ENCODE measurements at places on chromosomes 11 and 22.
A peak's percentile ranks its signal among the peaks of the same experiment; 100 is the strongest.

DNA sequence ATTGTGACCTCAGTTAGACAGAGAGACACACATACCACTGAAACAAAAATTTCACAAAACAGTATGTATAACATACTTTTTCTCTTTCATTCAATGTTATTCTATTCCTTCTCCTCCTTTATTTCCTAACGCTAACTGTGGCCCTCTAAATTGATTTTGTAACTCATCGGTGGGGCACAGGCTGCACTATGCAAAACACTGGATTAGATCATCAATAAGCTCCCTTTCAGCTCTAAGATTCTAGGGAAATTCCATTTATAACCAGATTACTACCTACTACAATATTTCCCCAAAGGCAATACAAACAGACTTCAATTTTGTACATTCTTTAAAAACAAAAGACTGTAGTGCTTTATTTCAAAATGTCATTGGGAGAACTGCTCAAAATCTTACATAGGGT, 6.1 kb downstream of the FJX1 start:
- no peak for DNase-seq

DNA sequence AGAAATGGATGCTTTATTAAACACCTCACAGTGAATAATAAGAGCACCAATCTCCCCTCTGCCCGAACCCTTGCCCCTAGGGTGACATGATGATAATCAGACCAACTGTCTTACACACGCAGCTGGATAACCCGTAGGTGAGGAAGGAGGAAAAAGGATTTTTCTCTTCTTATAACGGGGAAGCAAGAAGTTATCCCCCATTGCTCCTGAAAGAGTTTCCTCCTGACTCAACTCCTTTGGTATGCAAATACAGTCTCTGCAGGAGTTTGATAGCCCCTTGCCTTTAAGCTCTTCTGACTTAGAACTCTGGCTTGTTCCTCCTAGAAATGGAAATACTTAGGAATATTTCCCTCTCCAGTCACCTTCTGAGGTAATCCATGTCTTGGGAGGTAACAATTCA, 455.8 kb downstream of the TMEM135 start:
- no peak for DNase-seq

DNA sequence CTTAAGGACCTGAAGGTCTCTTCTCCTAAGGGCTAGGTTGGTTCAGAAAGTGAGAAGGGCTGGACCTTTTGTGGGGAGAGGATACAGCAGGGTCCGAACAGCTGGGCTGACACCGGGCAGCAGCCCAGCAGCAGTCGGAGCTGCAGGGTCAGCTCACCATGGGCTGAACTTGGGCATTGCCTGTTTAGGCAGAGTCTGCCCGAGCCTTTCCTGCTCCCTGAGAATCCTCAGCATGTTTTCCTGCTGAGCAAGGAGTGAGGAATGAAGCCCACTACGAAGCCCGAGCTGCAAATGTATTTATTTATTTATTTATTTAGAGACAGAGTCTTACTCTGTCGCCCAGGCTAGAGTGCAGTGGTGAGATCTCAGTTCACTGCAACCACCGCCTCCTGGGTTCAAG, 83.9 kb downstream of the PTPRJ start:
- no peak for DNase-seq

- DNase-seq: peak; percentile 72
These were observed 43.6 kb upstream of the POU2AF1 start for GRCh38 chr11:111422494-111423249.

DNA sequence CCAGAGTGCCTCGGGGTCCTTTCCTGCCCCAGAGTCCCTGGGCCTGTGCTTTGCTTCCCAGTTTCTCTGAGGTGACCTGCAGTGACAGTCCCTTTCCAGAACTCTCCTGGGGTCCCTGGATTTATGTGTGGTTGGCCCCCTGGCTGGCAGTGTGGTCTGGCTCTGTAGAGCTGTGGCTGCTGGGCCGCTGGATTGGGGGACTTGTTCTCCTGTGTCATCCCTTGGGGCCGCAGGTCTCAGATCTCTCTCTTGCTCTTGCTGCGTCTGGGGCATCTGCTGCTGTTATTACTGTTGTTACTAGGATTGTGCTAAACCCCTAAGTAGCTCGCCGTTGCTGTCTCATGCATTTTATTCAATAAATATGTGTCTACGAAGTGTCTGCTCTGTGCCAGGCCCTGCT, 31.9 kb downstream of the FAM83F start:
- DNase-seq: no peak

DNA sequence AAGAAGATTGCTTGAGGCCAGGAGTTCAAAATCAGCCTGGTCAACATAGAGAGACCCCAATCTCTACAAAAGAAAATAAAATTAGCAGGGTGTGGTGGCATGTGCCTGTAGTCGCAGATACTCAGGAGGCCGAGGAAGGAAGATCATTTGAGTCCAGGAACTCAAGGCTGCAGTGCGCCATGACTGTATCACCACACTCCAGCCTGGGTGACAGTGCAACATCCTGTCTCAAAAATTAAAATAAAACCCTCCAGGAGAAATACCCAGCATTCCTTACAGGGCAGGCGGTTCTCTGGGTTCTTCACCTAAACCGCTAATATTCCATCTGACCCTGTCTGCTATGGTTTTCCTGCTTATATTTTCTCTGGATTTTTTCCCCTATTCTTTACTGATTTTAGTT, 13.5 kb downstream of the TCF20 start:
- DNase-seq: no peak

- DNase-seq: no peak
These were observed 31.7 kb downstream of the FAM181B start for GRCh38 chr11:82701847-82702520.

- peak; percentile 67 for DNase-seq
These were observed 26.9 kb downstream of the SUSD2 start for GRCh38 chr22:24208012-24208749.

- DNase-seq: no peak
These were observed 4.8 kb downstream of the GRAP2 start for GRCh38 chr22:39905687-39906086.

GRCh38 chr11:63811522-63811921, 1.7 kb upstream of the SPINDOC start:
- DNase-seq: no peak

DNA sequence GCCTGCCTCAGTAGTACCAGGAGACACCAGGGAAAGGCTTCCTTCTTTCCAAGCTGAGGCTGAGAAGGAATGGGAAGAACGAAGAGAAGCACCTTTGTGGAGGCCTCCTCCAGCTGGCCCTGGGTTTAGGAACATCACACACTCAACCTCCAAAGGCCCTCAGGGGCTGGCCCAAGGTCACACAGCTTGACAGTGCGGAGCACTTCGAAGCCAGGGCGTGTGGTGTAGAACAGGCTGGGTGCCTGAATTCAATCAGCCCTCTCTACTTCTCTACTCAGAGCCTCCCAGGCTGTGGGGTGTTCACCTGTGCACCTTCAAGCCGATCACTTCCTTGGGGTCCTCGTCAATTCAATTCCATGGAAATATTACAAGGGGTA, 727 bp upstream of the CSDC2 start:
- DNase-seq: no peak

DNA sequence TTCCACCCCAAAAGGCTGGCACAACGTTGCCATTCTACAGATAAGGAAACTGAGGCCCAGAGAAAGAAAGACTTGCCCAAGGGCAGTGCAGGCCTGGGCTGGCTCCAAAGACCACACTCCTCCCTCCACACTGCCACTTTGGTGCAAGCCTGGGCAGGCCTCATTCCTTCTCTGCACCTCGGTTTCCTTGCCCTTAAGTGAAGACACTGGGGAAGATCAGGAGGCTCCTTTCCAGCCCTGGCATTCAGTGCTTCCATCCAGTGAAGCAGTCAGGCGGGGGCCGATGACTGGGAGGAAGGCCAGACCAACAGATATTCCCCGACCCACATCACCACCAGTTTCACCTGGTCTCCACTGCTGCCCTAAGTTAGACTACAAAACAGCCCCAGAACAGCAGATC, 18.3 kb upstream of the TCF20 start:
- DNase-seq: no peak

DNA sequence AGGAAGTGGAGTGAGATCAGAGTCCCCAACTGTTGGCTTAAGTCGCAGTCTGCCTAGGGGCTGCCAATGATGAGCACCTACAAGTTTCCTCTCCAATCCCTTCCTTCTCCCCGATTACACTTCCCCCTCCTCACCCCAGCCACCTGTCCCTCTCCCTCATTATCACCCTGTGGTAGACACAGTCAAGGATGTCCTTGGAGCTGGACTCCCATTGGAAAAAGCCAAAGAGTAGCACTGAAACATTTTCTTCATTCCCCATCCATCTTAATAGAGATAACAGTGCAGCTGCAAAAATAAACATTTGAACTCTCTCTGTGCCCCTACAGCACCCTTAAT, 146.2 kb downstream of the DBX1 start:
- DNase-seq: no peak

DNA sequence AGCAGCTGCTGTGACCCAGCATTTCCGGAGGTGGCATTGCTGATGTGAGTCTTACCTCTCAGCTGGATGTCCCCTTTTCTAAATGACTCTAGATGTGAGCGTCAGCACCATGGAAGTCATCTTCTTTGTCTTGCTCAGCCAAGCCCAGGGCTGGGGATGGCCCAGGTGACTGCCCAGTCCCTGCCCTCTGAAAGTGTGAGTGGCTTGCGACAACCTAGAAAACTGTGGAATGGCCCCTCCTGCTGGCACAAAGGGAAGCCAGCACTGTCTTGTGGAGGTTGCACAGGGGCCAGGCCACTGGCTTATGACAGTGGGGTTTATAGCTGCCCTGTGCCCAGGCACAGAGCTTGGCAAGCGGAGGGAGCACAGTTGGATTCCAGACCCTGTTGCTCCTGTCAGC, 6.2 kb downstream of the TUB start:
- peak; percentile 19 for DNase-seq

DNA sequence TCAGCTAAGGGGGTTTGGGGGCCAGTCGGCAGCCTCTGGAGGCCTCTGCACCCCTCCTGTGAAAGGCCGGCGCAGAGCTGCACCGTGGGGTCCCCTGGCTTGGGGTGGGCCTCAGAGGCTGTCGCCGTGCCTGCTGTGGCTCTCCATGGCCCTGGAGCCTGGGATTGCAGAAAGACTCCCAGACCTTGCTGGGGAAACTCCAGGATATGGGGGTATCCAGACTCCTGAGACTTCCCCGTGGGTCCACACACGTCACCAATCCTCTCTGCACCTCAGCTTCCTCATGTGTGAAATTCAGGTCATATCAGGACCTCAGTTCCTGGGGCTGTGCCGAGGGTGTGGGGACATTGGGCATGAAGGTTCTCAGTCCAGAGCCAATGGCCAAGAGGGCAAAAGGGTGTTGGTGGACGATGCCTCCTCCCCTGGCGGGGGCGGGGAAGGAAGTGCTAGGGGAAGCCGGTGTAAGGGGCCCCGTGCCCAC, 97.1 kb downstream of the KCNQ1 start:
- DNase-seq: no peak

GRCh38 chr11:44229624-44230023, 80.3 kb downstream of the ALX4 start:
- no peak for DNase-seq

DNA sequence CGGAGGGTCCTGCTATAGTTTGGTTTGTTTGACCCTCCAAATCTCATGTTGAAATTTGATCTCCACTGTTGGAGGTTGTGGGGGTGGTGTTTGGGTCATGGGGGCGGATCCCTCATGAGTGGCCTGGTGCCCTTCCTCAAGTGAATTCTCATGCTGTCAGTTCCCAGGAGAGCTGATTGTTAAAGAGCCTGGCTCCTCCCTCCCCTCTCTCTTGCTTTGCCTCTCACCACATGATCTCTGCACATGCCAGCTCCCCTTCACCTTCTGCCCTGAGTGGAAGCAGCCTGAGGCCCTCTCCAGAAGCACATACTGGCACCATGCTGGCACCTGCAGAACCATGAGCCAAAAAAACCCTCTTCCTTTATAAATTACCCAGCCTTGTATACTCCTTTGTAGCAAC, 7.1 kb downstream of the TSPAN18 start:
- no peak for DNase-seq

GRCh38 chr22:36480941-36481392, 473 bp downstream of the TXN2 start:
- DNase-seq: no peak

DNA sequence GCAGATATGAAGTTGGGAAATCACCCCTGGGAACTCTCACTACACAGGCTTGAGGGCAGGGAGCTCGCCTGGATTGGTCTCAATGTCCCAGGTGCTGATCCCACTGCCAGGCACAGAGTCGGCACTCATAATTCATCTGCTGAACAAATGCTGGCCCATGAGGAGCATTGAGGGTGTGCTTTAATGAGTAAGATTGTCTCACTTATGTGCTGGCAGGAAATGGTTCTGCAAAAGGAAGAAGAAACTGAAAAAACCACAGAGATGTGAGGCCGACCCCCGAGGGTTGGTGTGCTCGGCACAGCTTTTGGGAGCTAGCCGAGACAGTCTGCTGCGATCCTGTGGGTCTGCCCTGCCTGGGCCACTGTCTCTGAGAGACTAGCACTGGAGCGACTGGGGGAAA, 9.4 kb downstream of the PLAAT2 start:
- DNase-seq: no peak

GRCh38 chr22:23155143-23155542, 9.9 kb downstream of the RAB36 start:
- DNase-seq: no peak

GRCh38 chr11:48080301-48080861, 100.0 kb downstream of the PTPRJ start:
- DNase-seq: no peak

DNA sequence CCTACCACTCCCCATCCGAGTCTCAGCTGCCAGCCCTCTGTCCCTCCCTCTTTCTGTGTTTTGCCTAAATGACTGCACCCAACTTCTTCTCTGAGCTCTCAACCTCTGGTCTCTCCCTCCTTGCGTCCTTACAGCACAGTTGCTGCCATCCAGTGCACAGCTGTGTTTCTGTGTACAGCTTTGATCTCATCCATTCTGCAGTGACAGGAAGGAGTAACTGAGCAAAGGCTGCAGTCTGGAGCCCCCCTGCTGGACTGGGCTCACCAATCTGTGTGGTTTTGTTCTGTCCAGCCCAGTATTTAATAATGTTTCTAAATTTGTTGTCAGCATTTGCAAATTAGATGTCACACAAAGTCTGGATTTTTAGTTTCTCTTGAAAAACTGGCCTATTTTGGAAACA, 43.8 kb downstream of the PRR5L start:
- DNase-seq: no peak

Measured in thyroid gland (tissue), 4 donors.